ENCODE measurements at places on chromosomes 5 and 9.

DNA sequence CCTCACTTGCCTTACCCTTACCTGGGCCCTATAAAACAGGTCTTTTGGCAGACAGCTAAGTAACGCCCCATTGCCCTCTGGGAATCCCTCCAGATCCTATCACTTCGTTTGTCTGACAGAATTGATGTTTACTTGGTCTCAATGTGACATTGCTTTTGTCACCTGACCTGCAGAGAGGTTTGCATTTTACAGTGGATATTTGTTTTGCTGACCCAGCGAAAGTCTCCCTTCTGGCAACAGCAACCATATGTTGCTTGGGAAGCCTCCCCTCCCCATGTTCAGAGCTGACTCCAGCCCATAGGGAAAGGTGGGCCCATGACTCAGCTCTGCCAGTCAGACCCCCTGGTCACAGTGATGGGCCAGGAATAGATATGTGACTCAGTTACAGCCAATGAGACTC, 54.0 kb upstream of the LARP1 start:
- no peak for DNase-seq

GRCh38 chr9:113562653-113563381, 99.3 kb downstream of the RGS3 start:
- no peak for DNase-seq

DNA sequence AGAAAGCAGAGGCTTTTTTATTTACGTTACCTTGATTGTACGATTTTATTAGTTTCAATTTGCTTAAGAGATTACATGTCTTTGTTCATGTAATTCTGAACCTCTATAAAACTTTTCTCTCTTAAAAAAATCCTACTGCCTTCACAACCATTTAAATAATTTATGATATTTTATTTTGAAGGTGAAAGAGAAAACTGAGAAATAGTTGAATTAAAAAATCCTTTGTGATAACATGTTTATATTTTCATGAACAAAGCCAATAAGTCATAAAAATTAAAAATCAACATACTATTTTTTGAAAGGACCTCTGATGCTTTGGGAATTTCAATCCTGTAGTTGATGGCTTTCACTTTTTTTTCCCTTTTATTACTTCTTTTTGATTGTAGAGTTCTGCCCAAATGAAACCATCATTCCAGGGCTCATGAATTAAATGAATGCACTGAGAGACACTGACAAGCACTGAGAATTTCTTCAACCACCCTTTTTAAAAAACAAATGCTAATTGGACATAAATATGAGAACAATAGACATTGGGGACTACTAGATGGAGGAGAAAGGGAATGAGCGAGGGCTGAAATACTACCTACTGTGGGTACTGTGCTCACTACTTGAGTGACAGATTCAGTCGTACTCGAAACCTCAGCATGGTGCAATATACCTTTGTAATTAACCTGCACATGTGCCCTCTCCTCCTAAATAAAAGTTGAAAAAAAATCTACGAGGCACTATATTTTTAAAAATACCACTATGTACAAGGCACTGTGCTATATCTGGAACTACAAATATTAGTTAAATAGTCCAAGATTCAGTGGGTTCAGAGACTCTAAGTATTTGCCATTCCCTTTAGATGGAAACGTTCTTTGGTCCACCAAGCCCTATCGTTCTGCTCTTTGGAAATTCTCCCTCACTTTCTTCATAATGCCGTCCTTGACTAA, 5.9 kb downstream of the CDKN2A start:
- DNase-seq = no peak

DNA sequence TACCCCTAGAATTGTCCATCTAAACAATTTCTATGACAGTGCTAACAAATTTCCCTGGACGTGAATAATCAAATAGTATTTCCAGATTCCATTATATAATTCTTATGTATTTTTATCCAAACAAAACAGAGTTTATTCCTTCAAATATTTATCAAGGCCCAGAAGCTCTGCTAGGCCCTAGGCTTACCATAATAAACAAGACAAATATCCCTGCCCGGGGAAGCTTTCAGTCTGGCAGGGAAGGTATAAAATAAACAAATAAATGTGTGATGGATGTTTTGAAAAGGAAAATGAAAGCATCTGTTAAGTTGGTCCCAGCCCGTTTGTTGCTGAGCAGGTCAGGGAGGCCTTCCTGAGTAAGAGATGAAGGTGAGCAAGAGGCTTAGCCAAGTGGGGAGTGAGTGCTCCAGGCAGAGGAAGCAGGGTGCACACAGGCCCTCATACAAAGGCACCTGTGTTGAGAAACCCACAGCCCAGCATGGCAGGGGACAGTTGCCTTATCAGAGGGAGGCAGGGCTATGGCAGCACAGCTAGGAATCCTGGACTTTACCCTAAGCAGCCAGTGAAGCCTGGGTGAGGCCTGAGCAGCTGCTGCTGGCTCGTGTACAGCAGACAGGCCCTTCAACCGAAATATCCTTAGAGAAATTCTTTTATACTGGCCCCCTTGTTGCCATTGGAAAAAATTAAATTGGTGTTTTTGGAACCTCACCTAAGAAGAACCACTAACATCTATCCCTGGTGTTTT, 7.7 kb upstream of the SLC35D2 start:
- DNase-seq = no peak

DNA sequence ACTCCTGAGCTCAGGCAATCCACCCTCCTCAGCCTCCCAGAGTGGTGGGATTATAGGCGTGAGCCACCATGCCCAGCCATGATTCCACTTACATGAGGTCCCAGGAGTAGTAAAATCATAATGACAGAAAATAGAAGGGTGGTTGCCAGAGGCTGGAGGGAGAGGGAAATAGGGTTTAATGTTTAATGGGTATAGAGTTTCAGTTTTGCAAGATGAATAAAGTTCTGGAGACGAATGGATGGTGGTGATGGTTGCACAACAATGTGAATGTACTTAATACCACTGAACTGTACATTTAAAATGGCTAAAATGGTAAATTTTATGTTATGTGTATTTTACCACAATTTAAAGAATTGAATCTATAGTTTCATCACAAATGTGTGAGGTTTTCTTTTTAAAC, 146.5 kb upstream of the ABCA1 start:
- DNase-seq = no peak
